Activated CD4-positive, alpha-beta T cell treated with anti-CD3 and anti-CD28 coated beads, Interleukin-2, amount 10 ng/mL, durations not matched to agents 7 days and 5 days (primary cell): ENCODE measurements at places on chromosomes 4 and X. TPM values are rescaled to one million over a fixed set of nuclear protein-coding genes. Genes with fewer than 3 reads are reported as not detected.

DNA sequence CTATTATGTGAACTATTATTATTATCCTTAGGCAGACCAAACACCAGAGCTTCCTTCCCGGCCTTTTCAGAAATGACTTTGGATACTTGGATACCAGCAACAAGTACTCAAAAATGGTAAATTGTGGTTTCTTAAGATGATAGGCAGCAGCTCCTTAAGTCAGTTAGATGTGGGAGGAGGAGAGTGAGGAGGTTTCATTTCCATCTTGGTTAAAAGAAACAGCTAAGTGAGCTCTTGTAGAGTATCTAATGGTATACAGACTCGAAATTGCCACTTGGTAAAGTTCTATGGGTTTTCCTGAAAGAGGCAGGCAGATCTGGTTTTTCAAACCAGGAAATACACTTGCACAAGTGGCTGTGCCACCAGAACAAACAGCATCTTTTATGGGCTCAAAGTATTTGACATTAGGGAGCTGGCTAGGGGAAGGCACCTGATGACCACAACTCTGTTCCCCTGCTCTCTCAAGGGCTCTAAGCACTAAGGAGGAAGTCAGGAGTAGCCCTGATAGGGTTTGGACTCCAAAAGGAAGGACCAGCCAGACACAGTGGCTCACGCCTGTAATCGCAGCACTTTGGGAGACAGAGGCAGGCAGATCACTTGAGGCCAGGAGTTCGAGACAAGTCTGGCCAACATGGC, 130.9 kb downstream of the TMEM164 start:
- H3K27me3 ChIP-seq = no peaks in the 10 kb centered on the region
- DNase-seq = no peak
- no peak overlapping the region for H3K4me3 ChIP-seq
- H3K36me3 ChIP-seq = peaks cover 3% of the 10 kb centered on the region

- peaks cover 41% of the 10 kb centered on the region for H3K36me3 ChIP-seq
- no peaks in the 10 kb centered on the region for H3K27me3 ChIP-seq
- no peak for DNase-seq
Observed at GRCh38 chr4:75985116-75985515, 5.6 kb downstream of the SDAD1 start.

The TAF7L gene
- not detected for total RNA-seq

The OTC gene
- total RNA-seq = not detected

GRCh38 chr4:120209706-120210105, 143.1 kb upstream of the MAD2L1 start:
- no peak overlapping the region for H3K27ac ChIP-seq
- H3K4me3 ChIP-seq = no peak overlapping the region
- DNase-seq = no peak
- H3K27me3 ChIP-seq = no peaks in the 10 kb centered on the region

DNA sequence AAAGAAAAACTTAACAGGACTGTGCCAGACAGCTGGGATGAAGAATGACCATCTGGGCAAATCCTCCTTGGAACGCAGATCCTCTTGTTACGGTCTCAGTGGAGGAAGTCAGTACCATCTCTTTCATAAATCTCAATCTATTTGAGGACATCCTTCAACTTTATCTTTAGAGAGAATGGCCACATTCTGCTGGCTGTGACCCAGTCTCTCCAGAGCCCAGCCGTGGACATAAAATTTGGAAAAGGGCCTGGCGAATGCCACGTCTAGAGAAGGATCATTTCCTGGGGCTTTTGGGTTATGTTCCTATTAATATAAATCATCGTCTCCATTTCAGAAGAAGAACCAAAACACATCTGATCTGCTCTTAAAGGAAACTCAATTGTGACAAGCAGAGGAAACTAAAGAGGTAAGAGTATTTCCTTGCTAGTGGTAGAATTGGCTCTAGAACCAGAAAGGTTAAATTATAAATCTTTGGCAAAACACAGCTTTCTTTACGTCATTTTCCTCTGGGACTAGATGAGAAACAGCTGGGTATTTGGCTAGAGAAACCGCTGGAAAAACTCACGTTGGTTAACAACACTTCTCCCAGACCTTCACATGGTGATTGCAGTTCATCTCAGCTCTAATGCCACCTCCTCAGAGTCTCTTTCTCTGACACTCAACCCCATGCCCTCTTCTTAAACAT, 164.7 kb downstream of the CHIC2 start:
- no peaks in the 10 kb centered on the region for H3K4me1 ChIP-seq
- peaks cover 20% of the 10 kb centered on the region for H3K27me3 ChIP-seq
- H3K27ac ChIP-seq = no peak overlapping the region
- H3K4me3 ChIP-seq = no peak overlapping the region
- H3K36me3 ChIP-seq = no peaks in the 10 kb centered on the region

- peaks cover 3% of the 10 kb centered on the region for H3K4me1 ChIP-seq
- no peak overlapping the region for H3K27ac ChIP-seq
- no peaks in the 10 kb centered on the region for H3K36me3 ChIP-seq
- peaks cover 9% of the 10 kb centered on the region for H3K27me3 ChIP-seq
- peak; percentile 7 for DNase-seq
Observed at GRCh38 chrX:48854898-48855297, 19.5 kb upstream of the PCSK1N start.

The SSX2B gene
- total RNA-seq = not detected

The BTK gene
- total RNA-seq = not detected
